ENCODE measurements at places on chromosomes 13 and 19.

DNA sequence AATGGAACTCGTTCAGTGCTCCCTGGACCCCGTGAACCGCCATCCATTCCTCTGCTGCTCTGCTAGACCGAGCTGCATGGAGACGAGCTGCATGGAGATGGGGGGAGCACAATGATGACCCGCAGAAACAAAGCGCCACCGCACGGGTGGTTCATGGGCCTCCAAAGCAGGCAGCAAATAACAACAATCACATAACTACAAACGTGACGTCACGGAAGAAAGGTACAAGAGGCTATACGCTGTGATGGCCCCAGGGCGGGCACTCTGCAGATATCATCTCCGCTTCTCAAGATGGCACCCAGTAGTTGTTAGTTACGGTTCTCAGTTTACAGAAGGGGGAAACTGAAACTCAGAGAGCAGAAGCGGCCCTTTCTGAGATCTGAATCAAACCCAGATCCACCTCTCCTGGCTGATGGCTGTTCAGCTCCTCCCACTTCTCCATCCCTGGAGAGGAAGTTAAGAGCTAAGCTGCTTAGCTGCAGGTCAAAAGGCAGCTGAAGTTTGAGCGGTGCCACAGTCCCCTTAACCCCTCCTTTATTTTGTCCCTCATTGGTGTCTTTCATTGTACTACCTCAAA, 1.7 kb downstream of the ATP13A1 start:
- DNase-seq = no peak

DNA sequence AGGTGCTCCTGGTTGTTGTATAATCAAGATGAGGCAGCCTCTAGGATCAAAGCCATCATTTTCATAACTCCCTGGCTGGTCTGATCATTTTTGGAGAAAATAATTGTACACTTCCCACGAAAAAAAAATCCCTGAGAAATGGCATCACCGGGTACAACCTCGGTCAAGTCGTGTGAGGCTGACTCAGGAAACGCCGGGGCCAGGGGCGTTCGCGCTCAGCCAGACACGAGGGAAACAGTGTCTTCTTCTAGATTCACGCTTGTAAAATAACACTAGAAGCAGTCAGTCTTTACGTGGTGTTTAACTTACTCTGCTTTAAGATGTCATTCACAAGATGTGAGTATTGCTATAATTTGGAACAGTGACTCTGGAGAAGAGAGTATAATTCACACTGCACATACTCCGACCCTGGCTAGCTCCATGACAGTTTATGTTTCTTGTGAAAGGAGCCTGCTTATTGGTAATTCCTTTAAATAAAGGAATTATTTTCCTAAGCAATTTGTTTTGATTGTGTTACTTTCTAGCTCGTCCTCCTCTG, 109.0 kb upstream of the SOX1 start:
- DNase-seq = no peak

DNA sequence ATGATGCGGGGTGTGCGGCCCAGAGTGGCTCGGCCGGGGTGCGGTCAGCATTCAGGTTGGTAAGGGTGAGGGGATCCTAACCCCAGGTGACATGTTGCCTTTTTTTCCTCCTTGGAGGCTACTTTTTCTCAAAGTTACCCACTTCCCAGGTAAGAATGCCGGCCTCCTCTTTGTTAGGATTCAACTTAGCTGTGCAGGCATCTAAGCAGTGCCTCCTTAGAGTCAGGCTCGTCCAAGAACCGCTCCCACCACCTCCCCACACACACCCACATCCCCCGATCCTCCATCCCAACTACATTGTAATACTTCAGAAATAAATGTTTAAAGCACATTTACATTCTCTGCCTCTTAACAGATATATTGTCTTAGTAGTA, 733 bp upstream of the ENOX1 start:
- no peak for DNase-seq

DNA sequence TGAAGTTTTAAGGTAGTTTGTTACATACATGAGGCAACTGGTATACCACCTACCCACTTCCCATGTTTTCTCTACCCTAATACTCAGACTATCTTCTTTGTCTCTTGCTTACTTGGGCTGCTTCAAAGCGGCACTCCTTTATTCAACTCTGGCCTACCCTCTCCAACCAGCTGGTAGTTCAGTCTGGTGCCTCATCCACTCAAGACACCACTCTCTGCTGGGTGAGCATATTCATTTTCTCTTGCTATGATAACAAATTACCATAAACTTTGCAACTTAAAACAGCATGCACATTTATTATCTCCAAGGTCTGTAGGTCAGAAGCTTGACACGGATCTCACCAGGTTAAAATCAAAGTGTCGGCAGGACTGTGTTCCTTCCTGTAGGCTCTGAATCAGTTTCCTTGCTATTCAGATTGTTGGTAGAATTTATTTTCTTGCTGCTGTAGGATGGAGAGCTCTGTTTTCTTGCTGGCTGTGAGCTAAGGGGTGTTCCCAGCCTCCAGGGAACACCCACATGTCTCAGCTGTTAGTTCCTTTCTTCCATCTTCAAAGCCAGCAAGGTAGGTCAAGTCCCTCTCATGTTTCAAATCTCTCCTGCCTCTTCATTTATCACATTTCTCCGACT, 666.0 kb downstream of the DIAPH3 start:
- no peak for DNase-seq
